ENCODE measurements at places on chromosomes 13 and 19. TPM values are rescaled to one million over a fixed set of nuclear protein-coding genes. Genes with fewer than 3 reads are reported as not detected.

DNA sequence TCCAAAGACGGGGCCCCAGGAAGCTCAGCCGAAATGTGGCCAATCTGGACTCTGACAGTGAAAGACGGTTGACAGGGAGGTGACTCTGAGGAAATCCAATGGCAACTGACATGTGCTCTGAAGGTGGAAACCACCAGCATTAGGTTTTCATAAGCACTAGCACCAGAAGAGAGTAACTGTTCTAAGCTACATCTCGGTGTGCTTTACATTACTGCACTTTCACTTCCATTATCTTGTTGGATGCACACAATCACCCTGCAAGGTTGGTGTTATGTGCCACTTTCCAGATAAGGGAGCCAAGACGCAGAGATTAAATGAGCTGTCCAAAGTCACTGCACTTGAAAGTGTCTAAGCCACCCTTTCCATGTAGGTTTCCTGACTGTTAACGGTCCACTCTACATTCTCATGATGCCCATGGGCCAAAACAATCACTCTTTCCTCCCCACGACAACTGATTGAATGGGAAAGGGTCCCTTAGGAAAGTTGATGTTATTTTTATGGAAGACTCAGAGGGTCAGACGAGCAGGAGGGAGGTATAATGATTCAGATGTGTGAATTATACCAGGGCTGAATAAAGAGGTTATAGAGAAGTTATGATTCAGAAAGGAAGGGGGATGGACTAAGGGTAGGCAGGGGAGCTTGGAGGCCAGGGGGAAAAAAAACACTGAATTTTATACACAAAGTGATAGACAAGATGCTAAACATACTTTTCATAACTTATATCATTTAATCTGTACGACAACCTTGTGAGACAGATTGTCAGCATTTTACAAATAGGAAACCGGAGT lies 52.8 kb downstream of the RUBCNL start:
- DNase-seq: no peak

TRMT1 gene
- 62.1 TPM for polyA plus RNA-seq

DNA sequence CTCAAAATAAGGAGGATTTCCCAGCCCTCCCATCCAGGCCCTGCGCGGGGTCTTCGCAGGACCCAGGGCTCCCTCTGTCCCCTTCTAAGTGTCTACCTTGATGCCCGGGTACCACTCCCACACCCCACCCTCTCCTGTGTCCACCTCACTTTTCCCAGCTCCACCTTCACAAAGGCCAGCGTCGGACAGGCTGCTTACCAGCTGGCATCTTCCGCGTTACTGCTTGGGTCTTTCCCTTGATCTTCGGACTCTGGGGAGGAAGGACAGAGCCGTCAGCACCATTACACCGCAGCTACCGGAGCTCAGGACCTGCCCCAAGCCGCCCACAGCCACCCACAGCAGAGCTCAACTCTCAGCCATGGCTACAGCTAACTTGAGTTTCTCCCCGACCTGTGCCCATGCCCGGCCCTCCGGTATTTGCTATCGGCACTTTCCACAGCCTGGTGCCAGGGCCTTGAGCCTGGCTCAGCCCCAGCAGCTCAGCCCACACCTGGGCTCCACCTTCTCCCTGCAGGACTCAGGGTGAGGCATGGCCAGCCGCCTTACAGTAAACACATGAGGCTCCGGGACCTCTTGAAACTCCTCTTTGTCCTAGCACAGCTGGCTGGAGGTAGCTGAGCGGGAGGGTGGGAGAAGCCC lies 3.8 kb downstream of the C13orf46 start:
- no peak for DNase-seq

- no peak for DNase-seq
Measured at GRCh38 chr13:33678084-33678483, 139.9 kb upstream of the RFC3 start.

TNFSF13B gene
- polyA plus RNA-seq: 0.29 TPM

GRCh38 chr19:40279761-40280607 lies 5.2 kb downstream of the AKT2 start:
- DNase-seq: no peak

GRCh38 chr19:33557196-33557595 lies 35.6 kb upstream of the PEPD start:
- no peak for DNase-seq

DNA sequence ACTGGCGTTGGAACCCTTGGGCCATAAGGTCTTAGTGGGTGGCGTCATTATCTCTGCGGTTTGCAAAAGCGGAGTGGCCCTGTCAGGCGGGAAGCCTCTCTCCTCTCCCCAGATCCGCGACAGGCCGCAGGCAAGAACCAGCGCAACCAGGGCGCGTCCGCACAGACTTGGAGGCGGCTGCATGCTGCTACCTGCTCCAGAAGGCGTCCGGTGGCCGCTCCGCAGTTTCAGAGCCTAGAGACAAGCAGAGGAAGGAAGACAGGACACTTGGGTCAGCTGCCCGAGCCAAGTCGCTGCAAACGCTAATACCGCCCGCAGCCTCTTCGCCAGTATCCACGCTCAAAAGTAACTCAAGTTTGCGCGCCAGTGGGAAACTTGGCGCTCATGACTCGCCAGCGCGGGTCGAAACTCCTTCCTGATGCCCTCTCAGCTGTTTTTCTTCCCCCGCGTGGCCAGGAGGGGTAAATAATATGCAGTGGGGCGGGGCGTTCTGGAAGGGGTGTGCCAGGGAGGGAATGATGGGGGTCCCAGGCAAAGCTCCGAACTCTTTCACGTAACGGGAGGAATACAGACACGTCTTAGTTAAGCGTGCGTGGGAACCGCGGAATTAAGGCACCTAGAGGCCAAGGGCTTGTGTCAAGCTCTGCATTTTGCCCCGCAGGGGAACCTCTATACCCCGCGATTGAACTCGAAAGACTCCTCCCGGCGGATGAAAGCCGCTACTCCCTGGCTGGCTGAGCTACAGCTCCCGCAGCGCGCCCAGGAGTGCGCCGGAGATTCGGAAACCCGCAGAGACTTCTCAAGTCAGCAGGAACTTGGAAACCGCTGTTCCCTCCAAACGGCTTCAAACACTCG lies at the start of gene EDNRB:
Gene EDNRB, minus strand, starts transcription at position 441 of the 855 bp plus-strand sequence. Its CDS starts 258 bp downstream, at position 183.
- peak; percentile 17 for DNase-seq

GRCh38 chr19:6023936-6024335 lies 46.0 kb upstream of the RANBP3 start:
- DNase-seq: no peak

DNA sequence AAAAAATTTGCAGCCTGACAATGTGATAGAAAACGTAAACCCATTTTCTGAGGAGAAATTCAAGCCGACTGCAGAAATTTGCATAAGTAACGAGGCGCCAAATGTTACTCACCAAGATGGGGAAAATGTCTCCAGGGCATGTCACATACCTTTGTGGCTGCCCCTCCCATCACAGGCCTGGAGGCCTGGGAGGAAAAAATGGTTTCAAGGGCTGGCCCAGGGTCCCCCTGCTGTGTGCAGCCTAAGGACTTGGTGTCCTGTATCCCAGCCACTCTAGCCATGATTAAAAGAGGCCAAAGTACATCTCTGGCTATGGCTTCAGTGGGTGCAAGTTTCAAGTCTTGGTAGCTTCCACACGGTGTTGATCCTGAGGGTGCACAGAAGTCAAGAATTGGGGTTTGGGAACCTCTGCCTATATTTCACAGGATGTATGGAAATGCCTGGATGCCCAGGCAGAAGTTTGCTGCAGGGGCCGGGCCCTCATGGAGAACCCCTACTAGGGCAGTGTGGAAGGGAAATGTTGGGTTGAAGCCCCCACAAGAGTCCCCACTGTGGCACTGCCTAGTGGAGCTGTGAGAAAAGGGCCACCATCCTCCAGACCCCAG lies 1842.3 kb downstream of the PCDH9 start:
- no peak for DNase-seq

ZNF557 gene
- polyA plus RNA-seq: 3.7 TPM

All from IMR-90 (cell line).